ENCODE measurements at places on chromosomes 7 and 10.

- no peak for DNase-seq
These were observed 704.4 kb upstream of the CELF2 start for GRCh38 chr10:10313149-10313835.

DNA sequence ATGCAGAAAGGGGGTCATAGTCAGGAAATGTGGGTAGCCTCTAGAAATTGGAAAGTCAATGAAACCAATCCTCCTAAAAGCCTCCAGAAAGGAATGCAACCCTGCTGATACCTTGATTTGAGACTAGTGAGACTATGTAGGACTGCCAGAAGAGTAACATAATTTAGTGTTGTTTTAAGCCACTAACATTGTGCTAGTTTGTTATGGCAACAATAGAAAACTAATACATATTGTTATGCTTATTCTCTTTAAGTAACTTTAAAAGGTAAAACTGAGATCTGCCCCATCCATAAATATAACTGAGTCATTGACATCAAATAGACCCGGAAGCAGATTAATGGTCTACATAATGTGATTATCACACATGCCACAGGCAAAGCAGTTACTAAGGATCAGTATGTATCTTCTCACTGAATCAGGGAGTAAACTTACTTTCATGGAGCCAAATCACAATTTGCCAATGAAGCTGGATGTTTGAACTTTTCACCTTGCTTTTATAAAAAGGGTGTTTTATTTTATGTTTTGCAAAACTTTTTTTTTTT is 146.4 kb upstream of the TMEM106B start:
- DNase-seq, result no peak

- DNase-seq, result no peak
These were observed 1007.8 kb downstream of the REEP3 start for GRCh38 chr10:64529003-64529350.

DNA sequence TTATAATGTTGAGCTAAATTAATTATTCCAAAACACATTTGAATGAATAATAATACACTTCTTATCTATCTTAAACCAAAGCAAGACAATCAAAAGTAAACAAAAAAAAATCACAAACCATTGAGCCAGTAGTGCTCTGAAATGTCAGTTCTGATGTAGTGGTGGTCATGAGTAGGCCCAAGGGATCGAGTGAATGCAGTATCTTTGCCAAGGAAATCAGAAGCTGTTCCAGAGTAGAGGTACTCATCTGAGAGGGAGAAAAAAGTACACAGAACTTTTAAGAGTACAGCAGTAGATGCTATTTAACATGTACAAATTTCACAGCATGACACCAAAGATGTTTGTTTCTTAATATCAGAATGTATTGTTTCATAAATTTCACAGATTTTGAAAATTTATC is 121.5 kb downstream of the SEMA3D start:
- no peak for DNase-seq

GRCh38 chr7:2945171-2945570 is 98.5 kb downstream of the CARD11 start:
- DNase-seq, result no peak

DNA sequence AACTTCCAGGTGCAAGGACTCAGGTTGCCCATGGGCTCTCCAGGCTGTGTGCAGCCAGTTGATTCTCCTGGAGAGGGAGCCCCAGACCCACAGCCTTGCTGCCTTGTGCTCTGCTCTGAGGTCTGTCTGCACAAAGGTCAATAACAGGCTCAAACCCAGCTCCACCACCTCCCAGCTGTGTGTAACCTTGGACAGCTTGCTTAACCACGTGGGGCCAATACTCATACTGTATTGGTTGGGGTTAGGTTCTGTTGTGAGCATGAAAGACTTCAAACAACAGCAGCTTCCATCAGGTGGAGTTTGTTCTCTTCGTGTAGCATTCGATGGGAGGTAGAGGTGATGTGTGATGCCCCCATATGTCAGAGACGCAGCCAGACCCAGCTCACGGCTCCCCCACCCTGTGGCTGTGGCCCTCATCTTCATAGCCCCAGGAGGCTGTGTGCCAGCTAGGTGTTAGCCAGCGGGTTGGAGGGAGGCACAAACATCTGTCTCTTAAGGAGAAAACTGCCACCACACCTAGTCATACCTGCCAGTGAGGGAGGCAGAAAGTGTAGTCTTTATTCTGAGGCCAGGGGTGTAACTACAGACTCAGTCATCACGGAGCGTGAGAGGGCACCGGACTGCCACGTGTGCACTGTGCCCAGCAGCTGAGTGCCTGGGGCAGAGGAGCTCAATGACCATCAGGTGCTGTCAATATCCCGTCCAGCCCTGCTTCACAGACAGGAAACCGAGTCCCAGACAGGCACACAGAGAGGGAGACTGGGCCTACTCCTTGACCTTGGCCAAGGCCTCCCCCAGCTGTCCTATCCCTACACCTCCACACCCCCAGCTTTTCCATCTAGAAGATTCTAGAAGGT is 8.1 kb upstream of the POLD2 start:
- no peak for DNase-seq

- peak; percentile 79 for DNase-seq
These were observed 47.2 kb upstream of the WDR11 start for GRCh38 chr10:120803972-120804371.

DNA sequence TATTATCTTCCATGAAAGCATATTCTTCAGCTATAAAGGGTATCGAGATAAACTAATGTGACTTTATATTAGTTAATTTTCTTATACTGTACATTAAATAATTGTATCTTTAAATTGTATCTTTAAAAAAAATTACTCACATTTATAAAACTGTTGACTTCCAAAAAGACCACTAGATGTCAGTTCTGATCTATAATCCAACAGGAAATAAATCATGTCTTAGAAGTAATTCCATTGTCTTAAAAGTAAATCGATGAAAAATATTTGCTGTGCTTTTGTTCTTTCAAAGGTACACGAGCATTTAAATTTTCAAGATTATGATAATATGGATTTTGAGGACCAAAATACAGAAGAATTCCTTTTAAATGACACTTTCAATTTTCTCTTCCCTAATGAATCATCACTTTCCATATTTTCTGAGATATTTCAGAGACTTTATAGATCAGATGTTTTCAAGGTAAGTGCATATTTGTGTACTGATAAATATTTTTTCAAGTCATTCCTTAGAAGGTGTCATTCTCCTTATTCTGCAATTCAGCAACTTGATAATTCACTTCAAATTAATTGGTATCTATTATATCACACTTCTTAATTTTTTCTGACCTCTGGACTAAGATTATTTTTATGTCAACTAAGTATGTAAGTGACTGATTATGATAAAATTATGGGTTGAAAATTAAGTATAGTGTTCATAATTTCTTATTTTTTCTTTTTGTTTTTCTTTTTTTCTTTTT is 138.5 kb downstream of the CPED1 start:
- DNase-seq, result no peak
